ENCODE measurements at places on chromosomes 6 and 20.
A peak's percentile ranks its signal among the peaks of the same experiment; 100 is the strongest.

- no peak for DNase-seq
These were observed 169.5 kb downstream of the TASP1 start for GRCh38 chr20:13469262-13469661.

DNA sequence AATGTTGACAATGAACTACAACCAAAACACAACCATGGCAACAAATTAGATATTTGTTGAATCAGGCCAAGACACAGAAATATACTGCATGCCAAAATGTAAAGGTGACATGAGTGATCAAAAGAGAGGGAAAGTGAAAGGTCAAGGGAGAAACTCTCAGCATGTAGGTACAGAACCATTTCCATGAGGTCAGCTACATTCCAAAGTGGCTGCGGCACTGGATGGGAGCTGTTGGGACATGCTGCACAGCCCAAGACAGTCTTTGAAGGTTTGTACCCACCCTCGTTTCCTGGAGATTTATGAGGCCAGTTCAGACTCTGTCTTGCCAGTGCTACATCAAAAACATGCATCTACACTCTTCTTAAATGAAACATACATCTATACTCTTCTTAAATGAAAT lies 579.9 kb downstream of the BMP2 start:
- no peak for DNase-seq

DNA sequence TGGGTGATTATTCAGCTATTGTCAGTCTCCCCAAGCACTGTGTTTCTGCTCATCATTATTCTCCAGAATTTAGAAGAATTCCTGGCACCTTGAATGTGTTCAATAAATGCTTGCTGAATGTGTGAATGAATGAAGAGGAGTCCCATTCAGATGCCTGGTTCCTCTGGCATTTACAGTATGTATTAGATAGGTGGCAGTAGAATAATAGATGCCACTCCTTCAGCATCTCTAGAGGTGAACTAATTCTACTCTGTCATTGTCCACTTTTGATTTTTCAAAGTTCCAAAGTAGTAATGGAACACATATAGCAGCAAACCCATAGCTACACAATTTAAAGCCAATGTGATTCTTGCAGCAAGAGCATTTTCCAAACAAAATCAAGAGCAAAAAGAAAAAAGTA lies 118.9 kb upstream of the CEP162 start:
- DNase-seq, result no peak

GRCh38 chr6:137076277-137077068 lies 31.7 kb upstream of the IL20RA start:
- peak; percentile 26 for DNase-seq

- peak; percentile 63 for DNase-seq
These were observed 18.0 kb downstream of the ATP9A start for GRCh38 chr20:51750037-51750769.

DNA sequence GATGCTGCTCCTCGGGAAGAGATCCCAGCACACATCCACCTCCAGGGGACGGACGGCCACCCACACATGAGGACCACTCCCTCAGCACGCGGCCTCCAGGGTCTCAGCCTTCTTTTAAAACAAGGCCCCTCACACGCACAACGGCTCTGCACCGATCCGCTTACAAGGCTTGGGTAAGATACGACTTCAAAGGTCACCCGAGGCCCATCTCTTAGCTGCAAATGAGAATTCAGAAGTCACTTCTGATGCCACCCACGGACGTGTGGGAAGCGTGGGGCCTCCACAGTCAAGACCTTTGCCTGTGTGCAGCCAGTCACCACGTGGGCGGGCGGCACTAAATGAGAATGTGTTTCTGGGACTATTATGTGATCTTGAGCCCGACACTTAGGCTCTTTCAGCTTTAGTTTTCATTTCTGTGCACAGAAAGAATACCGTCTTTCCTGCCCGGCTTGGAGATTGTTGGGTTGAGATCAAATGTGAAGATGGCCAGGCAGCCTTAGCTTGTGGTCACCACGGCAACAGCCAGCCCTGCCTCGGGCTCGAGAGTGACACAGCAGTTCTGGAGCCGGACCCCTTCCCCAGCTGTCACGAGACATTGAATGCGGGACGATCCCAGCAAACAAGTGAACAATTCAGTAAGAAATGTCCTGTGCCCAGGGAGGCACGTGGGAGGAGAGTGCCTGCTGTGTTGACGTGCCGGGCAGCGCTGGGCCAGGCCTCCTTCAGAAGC lies 91.6 kb downstream of the RAMACL start:
- no peak for DNase-seq

GRCh38 chr6:133559926-133560325 lies 318.8 kb downstream of the EYA4 start:
- no peak for DNase-seq

- DNase-seq, result no peak
These were observed 40.0 kb upstream of the ANKRD60 start for GRCh38 chr20:58268421-58268821.

GRCh38 chr6:3418496-3419060 lies 38.3 kb downstream of the SLC22A23 start:
- DNase-seq, result no peak

- DNase-seq, result no peak
These were observed 614.6 kb downstream of the DHX35 start for GRCh38 chr20:39576771-39577170.

GRCh38 chr6:15036690-15037245 lies 209.1 kb upstream of the JARID2 start:
- DNase-seq, result no peak

GRCh38 chr6:51818520-51819022 lies 268.8 kb downstream of the PKHD1 start:
- DNase-seq, result no peak

DNA sequence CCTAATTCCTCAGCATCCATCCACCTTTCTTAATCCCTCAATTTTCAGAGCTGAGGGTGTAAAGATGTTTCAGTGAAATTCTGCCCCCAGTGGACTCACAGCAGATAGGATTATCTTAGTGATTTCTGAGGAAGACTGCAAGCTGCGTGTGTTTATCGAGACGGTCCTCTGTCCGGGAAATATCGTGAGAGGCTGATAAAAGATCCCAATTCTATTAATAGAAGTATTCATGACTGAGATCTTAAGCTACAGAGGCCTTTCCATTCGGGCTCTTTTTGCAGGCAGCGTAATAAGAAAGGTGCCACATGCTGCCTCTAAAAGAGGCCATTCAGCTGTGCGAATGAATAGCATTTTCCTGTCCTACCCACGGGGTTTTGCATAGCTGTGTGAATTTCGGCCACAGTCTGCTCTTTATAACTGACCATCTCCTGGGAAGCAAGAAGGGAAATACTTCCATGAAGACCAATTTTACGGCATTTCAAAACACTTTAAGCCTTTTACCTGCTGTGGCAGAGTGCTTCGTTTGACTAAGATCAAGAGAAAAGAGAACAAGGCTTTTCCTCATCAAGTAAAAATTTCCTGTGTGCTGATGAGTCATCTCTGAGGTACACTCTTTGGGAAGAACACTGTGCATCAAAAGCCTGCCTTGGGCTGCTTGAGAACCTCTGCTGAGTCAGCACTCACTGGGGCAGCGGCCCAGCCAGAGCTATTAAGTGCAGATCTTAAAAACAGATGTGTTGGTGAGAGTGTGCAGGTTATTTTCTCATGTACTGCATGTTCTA lies 208.8 kb downstream of the ARHGAP18 start:
- DNase-seq, result peak; percentile 90

DNA sequence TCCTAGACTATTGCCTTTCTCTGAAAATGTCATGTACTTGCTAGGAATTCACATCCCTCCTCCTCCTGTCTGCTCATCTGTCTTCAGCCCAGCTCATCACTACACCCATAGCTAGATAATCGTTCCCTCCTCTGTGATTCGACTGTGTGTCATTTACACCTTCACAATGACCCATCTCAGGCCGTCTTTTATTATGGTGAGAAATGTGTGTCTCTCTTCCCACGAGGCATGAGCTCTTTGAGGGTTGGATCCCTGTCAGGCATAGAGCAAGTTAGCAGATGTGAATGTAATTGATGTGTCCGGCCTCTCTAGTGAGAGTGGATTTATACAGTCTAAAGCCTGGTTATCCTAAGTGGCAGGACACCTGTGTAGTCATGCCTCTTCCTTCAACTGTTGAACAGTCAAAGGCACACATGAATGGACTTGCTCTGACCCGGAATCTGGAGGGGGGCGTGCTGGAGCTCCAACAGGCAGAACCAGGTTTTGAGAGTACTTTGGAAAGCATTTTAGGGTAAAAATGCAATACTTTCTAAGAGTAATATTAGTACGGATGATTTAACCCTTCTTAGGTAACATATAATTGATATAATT lies 182.1 kb downstream of the UTRN start:
- no peak for DNase-seq

GRCh38 chr6:90123831-90124230 lies 172.8 kb downstream of the BACH2 start:
- DNase-seq, result no peak

GRCh38 chr6:49555951-49556350 lies 5.5 kb downstream of the C6orf141 start:
- DNase-seq, result no peak

GRCh38 chr20:46004889-46005473 lies 3.7 kb upstream of the MMP9 start:
- no peak for DNase-seq

GRCh38 chr20:63846128-63846771 lies 15.0 kb upstream of the ABHD16B start:
- DNase-seq, result no peak
